Activated CD8-positive, alpha-beta T cell treated with anti-CD3 and anti-CD28 coated beads for 36 hours (primary cell): ENCODE measurements at places on chromosomes 4 and X. TPM values are rescaled to one million over a fixed set of nuclear protein-coding genes. Genes with fewer than 3 reads are reported as not detected.

GRID2 gene
- total RNA-seq = not detected

CCKAR gene
- total RNA-seq = not detected

DNA sequence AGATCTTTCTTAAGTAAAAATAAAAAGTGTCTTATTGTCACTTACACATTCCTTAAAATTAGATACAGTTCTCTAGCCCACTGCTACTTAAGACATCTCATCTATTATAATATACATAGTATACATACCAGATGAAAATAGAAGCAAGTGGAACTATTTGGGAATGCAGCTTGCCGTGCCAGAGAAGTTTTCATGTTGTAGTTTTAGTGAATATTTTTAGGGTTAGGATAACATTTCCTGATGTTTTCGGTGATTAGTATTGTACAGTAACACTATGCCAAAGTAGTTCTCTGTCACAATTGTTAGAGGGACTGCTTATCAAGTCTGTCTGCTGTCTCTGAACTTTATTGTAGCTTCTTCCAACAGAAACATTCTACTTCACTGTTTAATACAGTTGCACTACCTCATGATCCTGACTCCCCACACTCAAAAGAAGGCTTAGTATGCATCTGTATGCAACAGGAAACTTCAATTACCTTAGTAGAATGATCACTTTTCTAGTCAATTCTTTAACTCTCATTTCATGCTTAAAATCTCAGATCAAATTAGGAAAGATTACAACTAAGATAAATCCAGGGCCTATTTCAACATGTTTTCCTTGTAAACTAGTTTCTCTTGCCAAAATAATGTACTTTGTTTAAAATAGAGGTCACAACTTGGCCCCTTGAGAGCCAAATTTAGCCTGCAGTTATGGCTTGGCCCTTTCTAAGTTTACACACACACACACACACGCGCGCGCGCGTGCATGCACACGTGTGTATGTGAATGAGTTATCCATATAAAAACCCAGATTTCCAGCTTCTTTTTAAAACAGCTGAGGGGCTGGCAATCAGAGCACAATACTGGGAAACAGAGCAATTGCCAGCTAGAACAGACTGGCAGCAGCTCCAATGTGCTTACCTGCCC lies 42.3 kb upstream of the SRPX start:
- DNase-seq = no peak
- H3K36me3 ChIP-seq = no peaks in the 10 kb centered on the region
- no peak overlapping the region for H3K4me3 ChIP-seq

ZNF674 gene
- total RNA-seq = 1.7 TPM

DNA sequence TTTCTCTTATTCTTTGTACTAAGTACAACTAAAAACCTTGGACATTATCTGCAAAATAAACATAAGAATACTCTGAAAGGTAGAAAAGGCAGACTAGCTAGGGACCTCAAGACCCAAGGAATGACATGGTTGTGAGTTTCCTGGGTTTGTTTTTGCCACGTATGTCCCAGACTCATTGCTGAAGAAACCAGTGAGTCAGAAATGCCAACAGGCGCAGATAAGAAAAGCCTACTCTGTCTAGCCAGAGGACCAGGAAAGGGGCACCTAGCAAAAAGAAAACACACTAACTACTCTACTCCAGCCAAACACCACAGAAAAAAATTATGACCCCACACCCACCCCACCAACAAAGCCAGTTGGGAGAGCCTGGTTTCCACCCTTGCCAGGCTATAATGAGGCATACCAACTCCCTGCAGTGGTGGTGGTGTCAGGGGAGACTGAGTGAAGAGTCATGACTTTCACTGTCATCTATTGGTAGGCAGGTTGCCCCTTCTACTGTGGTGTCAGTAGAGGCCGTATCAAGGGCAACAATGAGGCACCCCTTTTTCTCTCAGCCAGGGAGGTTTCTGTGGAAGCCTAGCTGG lies 10.9 kb downstream of the MTMR1 start:
- H3K27me3 ChIP-seq = no peaks in the 10 kb centered on the region
- peak overlapping the region; percentile 85 for H3K27ac ChIP-seq
- H3K36me3 ChIP-seq = peaks cover 47% of the 10 kb centered on the region
- DNase-seq = peak; percentile 41
- H3K4me1 ChIP-seq = peaks cover 65% of the 10 kb centered on the region
- H3K4me3 ChIP-seq = no peak overlapping the region

SH3RF1 gene
- 0.34 TPM for total RNA-seq

DNA sequence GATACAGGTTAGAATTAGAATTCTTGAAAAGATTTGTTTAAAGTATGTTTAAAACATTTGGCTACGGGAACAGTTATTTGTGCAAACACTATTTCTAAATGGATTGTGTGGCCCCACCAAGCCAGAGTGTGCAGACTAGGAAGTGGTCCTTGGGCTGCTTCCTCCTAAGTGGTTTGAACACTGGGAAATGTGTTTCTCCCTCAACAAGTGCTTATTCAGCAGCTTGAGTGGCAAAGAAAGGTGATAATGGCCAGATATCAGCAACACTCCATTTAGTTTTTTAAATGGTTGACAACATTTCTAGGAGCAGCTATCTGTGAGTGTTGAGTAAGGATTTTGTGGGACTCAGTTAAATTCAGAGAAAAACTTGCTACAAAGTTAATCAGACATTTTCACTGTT lies 141.4 kb upstream of the LNX1 start:
- H3K4me3 ChIP-seq = no peak overlapping the region
- peaks cover 1% of the 10 kb centered on the region for H3K27me3 ChIP-seq
- DNase-seq = no peak

GRCh38 chr4:14831416-14831815 lies 170.9 kb upstream of the CPEB2 start:
- no peak overlapping the region for H3K27ac ChIP-seq
- H3K4me1 ChIP-seq = no peaks in the 10 kb centered on the region
- no peak overlapping the region for H3K4me3 ChIP-seq
- H3K36me3 ChIP-seq = no peaks in the 10 kb centered on the region

GRCh38 chr4:72449705-72450104 lies 119.3 kb downstream of the ADAMTS3 start:
- H3K4me1 ChIP-seq = no peaks in the 10 kb centered on the region
- no peak for DNase-seq
- H3K27me3 ChIP-seq = no peaks in the 10 kb centered on the region
- no peak overlapping the region for H3K27ac ChIP-seq
- H3K36me3 ChIP-seq = no peaks in the 10 kb centered on the region
- H3K4me3 ChIP-seq = no peak overlapping the region

DNA sequence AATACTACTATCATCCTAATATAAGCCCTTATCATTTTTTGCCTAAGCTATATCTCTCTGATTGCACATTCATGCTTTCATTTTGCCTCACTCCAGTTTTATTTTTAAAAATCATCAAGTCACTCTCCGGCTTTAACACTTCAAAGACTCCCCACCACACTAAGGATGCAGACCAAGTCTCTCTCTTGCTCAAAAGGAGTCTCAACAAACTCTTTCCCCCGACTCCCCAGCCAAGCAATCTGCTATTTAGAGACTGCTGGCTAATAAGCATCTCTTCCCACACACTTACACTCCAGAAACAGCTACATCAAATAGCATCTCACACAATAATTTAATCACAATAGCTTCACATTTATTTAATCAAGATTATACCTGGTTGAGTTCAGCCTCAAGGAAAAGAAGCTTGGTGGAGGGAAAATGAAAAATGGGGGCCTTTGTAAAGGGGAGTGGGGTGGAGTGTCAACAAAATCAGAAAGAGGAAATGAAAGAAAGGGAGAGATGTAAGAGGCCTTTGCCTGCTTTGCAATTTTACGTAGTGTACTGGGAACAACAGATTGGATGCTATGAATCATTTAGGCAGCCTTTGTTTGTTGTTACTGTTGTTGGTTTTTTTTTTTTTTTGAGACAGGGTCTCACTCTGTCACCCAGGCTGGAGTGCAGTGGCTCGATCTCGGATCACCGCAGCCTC lies 104.1 kb upstream of the MCF2 start:
- peaks cover 28% of the 10 kb centered on the region for H3K36me3 ChIP-seq
- H3K27ac ChIP-seq = no peak overlapping the region
- DNase-seq = no peak
- H3K4me1 ChIP-seq = peaks cover 14% of the 10 kb centered on the region

TMPRSS11A gene
- total RNA-seq = not detected
